ENCODE measurements at places on chromosomes 16 and 17. TPM values are rescaled to one million over a fixed set of nuclear protein-coding genes. Genes with fewer than 3 reads are reported as not detected.

DNA sequence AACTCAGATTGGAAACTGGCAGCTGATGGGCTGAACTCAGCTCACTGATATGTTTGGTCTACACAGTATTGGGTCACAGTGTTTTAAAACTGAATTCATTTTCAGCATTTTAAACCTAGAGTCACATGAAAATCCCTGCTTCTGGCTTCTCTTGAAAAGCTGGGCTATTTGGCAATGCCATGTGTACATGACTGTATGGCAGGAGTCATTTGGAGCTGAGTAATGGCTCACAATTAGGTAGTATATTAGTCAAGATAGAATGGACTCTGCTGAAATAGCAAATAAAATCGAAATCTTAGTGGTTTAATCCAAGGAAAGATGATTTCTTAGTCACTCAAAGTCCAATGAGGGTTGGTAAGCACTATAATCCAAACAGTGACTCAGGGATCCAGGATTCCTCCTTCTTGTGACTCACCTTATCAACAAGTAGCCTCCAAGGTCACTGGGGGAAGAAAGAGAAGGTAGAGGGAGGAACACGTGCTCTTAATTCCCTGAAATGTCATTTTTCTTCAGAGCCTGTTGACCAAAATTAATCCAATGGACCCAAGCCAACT is 13.9 kb upstream of the PMP22 start:
- H3K36me3 ChIP-seq: no peaks in the 10 kb centered on the region
- no peaks in the 10 kb centered on the region for H3K27me3 ChIP-seq
- no peak for DNase-seq
- peaks cover 7% of the 10 kb centered on the region for H3K4me1 ChIP-seq
- no peak overlapping the region for H3K27ac ChIP-seq

Gene GNG13
- total RNA-seq: not detected

- no peak for DNase-seq
- H3K4me3 ChIP-seq: no peak overlapping the region
- no peaks in the 10 kb centered on the region for H3K27me3 ChIP-seq
- H3K36me3 ChIP-seq: no peaks in the 10 kb centered on the region
- no peaks in the 10 kb centered on the region for H3K4me1 ChIP-seq
These were observed 8.8 kb upstream of the TMEM238L start for GRCh38 chr17:10812674-10813073.

Gene MYH13
- total RNA-seq: not detected

Gene RNU2-1
- not detected for total RNA-seq

Gene SLC52A1
- 0.31 TPM for total RNA-seq

DNA sequence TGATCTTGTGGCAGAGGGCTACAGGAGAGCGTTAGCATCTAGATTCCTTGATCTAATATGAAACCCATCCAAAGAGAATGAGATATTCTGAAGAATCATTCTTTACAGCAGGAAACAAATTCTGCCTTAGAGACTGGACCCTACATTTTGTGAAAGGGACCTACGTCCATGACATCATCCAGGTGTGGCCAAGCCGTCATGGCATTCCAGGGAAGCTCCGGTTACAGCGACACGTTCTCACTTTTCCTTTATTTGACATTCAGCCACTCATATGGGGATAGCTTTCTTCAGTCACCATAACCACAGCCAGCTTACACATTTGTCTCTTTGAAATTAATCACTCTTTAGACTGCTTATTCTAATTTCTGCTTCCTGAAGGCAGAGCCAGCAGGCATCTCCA is 408.1 kb downstream of the XYLT1 start:
- peaks cover 3% of the 10 kb centered on the region for H3K4me1 ChIP-seq
- no peak for DNase-seq
- no peaks in the 10 kb centered on the region for H3K27me3 ChIP-seq
- H3K36me3 ChIP-seq: no peaks in the 10 kb centered on the region
- H3K4me3 ChIP-seq: no peak overlapping the region
- no peak overlapping the region for H3K27ac ChIP-seq

- no peaks in the 10 kb centered on the region for H3K27me3 ChIP-seq
- no peaks in the 10 kb centered on the region for H3K36me3 ChIP-seq
- H3K4me3 ChIP-seq: no peak overlapping the region
- no peaks in the 10 kb centered on the region for H3K4me1 ChIP-seq
- H3K27ac ChIP-seq: no peak overlapping the region
These were observed 15.8 kb upstream of the ITGAD start for GRCh38 chr16:31377210-31377903.

DNA sequence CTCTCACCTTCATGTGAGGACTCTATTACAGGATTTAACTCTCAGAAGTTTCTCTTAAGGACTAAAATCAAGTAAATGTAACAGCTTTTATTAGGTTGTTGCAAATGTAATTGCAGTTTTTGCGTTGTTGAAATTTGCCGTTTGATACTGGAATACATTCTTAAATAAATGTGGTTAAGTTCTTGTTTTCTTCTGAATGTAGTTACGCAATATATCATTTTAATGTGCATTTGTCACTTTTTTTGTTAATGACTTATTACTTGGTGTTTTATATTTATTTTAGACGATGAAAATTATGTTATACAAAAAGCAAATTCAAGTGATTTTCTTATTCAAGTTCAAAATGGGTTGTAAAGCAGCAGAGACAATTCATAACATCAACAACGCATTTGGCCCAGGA is 76.3 kb downstream of the TTC19 start:
- no peak overlapping the region for H3K4me3 ChIP-seq
- no peaks in the 10 kb centered on the region for H3K27me3 ChIP-seq
- peaks cover 23% of the 10 kb centered on the region for H3K36me3 ChIP-seq
- no peak for DNase-seq
- H3K4me1 ChIP-seq: no peaks in the 10 kb centered on the region

Gene SEC14L5
- 0.41 TPM for total RNA-seq

Gene G6PC1
- total RNA-seq: not detected

Gene SYCE1L
- 4.2 TPM for total RNA-seq

- no peaks in the 10 kb centered on the region for H3K36me3 ChIP-seq
- no peak for DNase-seq
- no peak overlapping the region for H3K4me3 ChIP-seq
- no peak overlapping the region for H3K27ac ChIP-seq
- H3K27me3 ChIP-seq: no peaks in the 10 kb centered on the region
These were observed 59.7 kb upstream of the DHX40 start for GRCh38 chr17:59505610-59506276.

GRCh38 chr17:11644265-11645212 is 46.3 kb downstream of the DNAH9 start:
- no peaks in the 10 kb centered on the region for H3K27me3 ChIP-seq
- no peaks in the 10 kb centered on the region for H3K36me3 ChIP-seq
- H3K27ac ChIP-seq: no peak overlapping the region
- no peaks in the 10 kb centered on the region for H3K4me1 ChIP-seq

DNA sequence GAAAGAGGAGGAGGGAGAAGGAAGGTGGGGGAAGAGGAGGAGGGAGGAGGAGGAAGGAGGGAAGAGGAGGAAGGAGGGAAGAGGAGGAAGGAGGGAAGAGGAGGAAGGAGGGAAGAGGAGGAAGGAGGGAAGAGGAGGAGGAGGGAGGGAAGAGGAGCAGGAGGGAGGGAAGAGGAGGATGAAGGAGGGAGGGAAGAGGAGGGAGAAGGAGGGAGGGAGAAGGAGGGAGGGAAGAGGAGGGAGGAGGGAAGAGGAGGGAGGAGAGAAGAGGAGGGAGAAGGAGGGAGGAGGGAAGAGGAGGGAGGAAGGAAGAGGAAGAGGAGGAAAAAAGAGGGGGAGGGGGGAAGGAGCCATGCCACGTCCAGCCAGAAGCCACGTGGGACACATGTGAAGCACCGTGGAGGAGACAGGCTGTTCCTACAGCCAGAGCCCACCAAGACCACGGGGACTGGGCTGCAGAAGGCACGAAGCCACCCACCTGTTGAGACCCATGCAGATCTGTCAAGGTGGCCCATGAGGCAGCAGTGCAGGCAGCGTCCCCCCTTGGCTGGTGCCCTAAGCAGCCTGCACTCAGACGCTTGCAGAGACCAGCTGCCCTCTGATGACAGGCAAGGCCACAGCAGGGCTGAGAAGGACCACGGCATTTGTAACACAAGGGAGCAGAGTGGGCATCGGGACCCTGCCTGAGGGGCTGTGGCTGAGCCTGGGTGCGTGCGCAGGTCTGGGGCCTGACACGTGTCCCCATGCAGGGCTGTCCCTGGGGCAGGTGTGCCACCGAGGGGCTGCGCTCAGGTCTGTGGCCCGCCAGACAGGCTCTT is 10.3 kb downstream of the NDUFAF8 start:
- no peaks in the 10 kb centered on the region for H3K36me3 ChIP-seq
- no peak overlapping the region for H3K4me3 ChIP-seq
- H3K27ac ChIP-seq: no peak overlapping the region
- no peaks in the 10 kb centered on the region for H3K4me1 ChIP-seq

DNA sequence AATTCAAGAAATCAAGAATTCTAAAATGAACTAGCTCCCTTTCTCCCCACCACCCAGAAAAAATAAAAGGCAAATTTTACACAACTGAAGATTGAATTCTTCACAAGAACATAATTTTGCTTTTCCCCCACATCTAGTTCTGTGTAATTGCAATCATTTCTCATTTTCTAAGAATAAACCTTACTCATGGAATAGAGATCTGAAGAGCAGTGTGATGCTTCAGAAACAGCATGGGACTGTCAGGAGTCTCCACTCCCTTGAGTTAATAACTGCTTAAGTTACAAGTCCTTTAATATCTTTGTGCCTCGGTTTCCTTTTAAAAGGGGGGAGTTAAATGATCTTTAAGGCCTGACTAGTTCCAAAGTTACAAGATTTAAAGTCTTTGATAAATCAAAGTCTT is 53.7 kb downstream of the CACNG1 start:
- no peak for DNase-seq
- H3K4me1 ChIP-seq: no peaks in the 10 kb centered on the region
- no peak overlapping the region for H3K27ac ChIP-seq
- H3K4me3 ChIP-seq: no peak overlapping the region
- no peaks in the 10 kb centered on the region for H3K36me3 ChIP-seq
- no peaks in the 10 kb centered on the region for H3K27me3 ChIP-seq

Gene KRTAP4-9
- not detected for total RNA-seq

GRCh38 chr17:17151055-17151454 is 55.1 kb downstream of the PLD6 start:
- H3K4me1 ChIP-seq: no peaks in the 10 kb centered on the region
- H3K4me3 ChIP-seq: no peak overlapping the region
- no peak for DNase-seq
- no peaks in the 10 kb centered on the region for H3K36me3 ChIP-seq
- H3K27me3 ChIP-seq: no peaks in the 10 kb centered on the region

GRCh38 chr17:15914400-15915170 is 30.3 kb upstream of the ADORA2B start:
- H3K36me3 ChIP-seq: no peaks in the 10 kb centered on the region
- no peaks in the 10 kb centered on the region for H3K4me1 ChIP-seq
- DNase-seq: no peak
- H3K4me3 ChIP-seq: no peak overlapping the region

- no peaks in the 10 kb centered on the region for H3K36me3 ChIP-seq
- H3K27ac ChIP-seq: no peak overlapping the region
- H3K27me3 ChIP-seq: no peaks in the 10 kb centered on the region
- H3K4me3 ChIP-seq: no peak overlapping the region
These were observed 47.6 kb downstream of the SEC14L1 start for GRCh38 chr17:77188084-77189066.

Gene CLEC19A
- 8.2 TPM for total RNA-seq

Gene C17orf78
- total RNA-seq: not detected

DNA sequence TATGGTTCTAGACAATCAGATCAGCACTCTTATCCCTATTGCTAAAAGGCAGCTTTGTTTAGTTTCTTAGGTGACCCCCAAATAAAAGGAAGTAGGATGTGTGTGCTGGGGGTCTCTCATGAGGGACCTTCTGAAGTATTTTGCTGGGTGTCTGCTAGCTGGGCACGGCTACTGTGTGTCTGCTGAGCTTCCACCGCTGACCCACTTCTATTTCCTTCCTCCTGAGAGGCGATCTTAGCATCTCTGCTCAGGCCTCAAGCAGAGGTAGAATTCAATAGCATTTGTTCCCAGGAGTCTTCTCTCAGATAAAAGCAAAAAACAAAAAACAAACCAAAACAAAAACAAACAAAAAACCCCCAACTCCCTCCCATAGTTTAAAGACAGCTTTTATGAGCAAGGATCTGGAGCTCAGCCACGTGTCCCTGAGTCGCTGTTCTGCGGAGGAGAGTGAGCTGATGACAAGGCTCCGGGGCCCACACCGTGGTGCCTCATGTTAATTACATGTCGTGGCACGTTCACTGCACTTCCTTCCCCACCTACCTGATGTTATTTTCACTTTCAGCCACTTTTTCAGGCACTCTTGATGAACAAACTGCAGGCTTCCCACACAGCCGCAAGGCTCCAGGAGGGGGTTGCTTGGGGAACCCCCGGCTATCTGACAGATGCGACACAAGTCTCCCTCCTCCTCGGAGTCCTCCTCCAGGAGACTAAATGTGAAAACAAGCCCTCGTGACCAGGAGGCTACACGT is 83.5 kb downstream of the MARCHF10 start:
- H3K27ac ChIP-seq: no peak overlapping the region
- no peaks in the 10 kb centered on the region for H3K27me3 ChIP-seq
- H3K4me3 ChIP-seq: no peak overlapping the region
- peaks cover 16% of the 10 kb centered on the region for H3K4me1 ChIP-seq
- H3K36me3 ChIP-seq: no peaks in the 10 kb centered on the region

DNA sequence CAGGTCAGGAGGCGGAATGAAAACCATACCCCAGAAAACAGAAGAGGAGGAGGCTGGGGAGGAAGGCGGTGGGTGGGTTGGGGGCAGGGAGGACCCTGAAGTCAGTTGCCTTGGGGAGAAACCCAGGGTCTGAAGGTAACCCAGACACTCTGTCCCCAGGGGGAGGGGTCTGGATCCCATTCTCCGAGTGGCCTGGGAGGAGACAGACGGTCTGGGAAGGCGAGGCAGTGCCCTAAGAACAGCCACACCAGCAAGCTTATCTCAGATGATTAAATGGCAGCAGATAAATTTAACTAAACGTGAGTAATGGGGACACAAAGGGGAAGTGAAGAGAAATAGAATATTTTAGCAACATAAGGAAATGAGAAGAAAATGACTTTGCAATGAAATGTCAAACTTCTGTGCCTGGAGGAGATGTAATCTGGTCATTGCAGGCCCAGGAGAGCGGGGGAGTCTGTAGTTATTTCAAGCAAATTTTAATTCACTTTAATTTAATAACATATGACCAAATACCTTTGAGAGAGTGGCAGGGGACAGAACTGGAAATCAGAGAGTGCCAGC is 21.4 kb upstream of the ZFP90 start:
- H3K27ac ChIP-seq: no peak overlapping the region
- DNase-seq: no peak
- H3K4me1 ChIP-seq: no peaks in the 10 kb centered on the region
- no peaks in the 10 kb centered on the region for H3K36me3 ChIP-seq
- H3K4me3 ChIP-seq: no peak overlapping the region
- H3K27me3 ChIP-seq: peaks cover 9% of the 10 kb centered on the region

Gene CD300LF
- total RNA-seq: not detected

DNA sequence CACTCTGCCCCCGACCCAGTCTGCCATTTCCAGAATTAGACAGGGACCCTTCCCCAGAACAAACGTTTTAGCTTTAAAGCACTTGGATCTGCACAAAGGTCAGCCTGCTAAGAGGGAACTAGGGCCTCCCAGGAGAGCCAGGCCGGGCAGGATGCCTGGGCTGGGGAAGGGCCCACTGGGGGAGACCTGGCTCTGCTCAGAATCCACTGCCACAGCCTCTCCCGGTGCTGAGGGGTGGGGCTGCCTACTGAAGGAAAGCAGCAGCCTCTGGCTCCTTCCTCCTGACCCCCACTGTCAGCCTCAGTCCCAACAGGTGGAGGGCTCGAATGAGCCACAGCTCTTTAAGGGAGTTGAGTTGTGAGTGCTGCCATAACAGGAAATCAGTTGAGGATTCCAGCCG is 1.7 kb downstream of the YBX2 start:
- H3K4me1 ChIP-seq: peaks cover 7% of the 10 kb centered on the region
- H3K27ac ChIP-seq: no peak overlapping the region
- H3K36me3 ChIP-seq: no peaks in the 10 kb centered on the region

Data from neural progenitor cell (in vitro differentiated cells).